ENCODE measurements at places on chromosomes 16 and 17.

GRCh38 chr16:88734361-88734728, 28.0 kb downstream of the CTU2 start:
- DNase-seq: no peak

DNA sequence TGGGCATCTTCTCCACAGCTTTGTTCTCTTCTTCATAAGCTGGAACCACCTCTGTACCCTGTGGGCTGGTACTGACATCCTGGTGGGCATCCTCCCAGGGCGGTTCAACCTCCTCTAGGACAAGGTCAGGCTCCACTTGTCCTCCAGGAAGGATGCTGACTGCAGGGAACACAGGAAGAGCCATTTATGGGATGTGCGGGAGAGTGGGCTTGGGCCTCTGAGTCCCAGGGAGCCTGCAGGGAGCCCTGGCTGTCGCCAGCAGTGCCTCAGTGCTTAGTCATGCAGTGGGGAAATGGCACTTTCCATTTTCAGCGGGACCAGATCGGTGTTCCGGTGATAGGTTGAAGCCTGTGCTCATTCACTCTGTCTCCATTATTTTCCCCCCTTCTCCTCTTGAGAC, 20.5 kb downstream of the CNGB1 start:
- DNase-seq: no peak

- DNase-seq: no peak
Observed at GRCh38 chr17:29042026-29042678, 789 bp upstream of the PIPOX start.

GRCh38 chr17:77036841-77037381, 103.9 kb upstream of the SEC14L1 start:
- DNase-seq: no peak

- no peak for DNase-seq
Observed at GRCh38 chr17:27759528-27759927, 40.8 kb downstream of the NOS2 start.

DNA sequence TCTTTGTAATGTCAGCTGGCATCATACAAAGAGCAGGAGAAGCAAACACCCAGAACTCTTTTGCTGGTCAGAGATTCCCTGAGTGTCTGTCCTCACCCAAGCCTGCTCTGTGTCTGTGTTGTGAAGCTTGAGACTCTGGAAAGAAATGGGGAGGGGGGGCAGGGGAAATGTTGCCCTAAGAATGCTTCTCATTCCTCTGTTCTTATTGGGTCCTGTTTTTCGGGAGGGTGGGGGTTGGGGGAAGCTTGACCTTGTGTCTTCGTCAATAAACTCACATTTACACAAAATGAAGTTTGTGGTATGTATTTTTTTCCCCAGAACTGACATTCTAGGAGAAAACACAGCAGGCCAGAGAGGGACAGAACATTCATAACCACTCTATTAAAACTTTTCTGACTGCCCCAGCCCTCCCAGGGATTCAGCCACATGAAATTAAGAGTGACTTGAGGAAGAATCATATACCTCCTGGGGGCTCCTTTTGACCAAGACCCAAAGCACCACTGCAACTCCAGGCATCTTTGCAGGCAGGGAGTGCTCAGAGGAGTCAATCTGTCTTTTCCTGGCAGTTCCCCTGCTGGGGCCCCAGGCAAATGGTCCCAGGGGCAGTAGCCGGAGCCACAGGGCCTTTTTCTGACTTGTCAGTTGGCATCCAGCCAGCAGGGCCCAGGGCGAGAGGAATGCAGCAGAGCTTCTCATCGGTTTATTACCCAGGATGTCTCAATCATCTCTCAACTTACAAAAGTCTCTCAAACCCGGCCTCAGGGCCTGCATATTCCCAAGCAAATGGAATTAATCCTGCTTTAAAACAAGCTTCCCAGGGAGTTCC, 5.1 kb upstream of the RASL10B start:
- DNase-seq: peak; percentile 48
